ENCODE measurements at places on chromosomes 7 and 10. TPM values are rescaled to one million over a fixed set of nuclear protein-coding genes. Genes with fewer than 3 reads are reported as not detected.
A peak's percentile ranks its signal among the peaks of the same experiment; 100 is the strongest.

DNA sequence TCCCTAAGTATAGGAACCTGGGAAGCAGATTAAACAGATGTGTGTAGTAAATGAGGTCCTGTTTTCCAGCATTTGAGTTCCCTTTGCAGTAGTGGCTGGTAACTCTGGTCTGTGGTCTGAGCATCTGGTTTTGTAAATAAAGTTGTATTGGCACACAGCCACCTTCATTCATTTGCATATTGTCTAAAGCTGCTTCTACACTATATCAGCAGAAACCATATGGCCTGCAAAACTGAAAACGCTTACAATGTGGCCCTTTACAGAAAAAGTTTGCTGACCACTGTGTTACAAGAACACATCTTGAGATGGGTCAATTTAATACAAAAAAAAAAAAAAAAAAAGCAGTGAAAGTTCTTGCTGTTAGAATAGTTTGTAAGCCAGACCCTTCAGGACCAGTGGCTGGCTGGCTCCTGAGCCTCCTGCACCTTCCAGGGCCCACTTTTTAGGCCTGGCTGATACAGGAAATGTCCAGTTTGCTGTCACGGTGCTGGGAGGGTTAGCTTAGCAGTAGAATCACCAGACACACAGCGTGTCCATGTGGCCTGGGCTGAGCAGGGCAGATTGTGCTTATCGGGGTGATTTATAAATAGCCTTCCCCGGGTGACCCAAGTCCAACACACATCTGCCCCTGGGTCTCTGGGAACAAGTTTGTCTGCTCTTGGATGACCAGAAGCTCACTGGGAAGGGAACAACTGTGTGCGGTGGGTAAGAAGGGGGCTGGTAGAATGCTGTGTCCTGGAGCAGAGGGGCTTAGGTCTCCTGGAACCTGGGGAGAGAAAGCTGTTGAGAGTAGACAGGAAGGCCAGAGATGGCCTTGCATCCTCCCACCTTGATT is 1.4 kb downstream of the C10orf71 start:
- no peak for DNase-seq

- no peak for DNase-seq
Observed at GRCh38 chr7:150964593-150965111, 13.5 kb downstream of the KCNH2 start.

DNA sequence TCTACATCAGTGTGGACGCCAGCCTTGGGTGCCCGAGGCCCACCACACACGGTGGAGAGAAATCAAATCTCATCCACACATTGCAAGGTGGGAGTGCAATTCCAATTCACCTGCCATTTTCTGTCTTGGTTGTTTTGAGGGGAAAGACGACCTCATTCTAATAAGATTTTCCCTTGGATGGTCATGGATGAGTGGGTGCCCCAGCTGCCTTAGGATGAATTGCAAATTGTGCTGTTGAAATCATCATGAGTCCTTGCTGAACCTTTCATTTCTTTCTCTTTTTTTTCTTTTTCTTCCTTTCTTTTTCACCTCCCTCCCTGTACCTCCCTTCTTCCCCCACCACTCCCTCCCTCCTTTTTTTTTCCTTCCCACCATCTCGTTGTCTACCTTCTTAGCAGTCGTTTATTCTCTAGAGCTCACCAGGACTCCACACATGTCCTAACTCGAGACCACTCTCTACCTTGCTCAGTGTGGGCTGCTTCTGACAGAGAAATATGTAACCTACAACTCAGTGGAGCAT is 266.9 kb upstream of the NFE2L3 start:
- no peak for DNase-seq

NSUN6 gene
- 5.3 TPM for total RNA-seq

HGF gene
- total RNA-seq = 75.8 TPM

INMT gene
- 0.66 TPM for total RNA-seq

GRCh38 chr7:112619343-112619742 is 138.6 kb downstream of the LSMEM1 start:
- DNase-seq = no peak

- no peak for DNase-seq
Observed at GRCh38 chr10:78393094-78393493, 359.4 kb downstream of the RPS24 start.

DNA sequence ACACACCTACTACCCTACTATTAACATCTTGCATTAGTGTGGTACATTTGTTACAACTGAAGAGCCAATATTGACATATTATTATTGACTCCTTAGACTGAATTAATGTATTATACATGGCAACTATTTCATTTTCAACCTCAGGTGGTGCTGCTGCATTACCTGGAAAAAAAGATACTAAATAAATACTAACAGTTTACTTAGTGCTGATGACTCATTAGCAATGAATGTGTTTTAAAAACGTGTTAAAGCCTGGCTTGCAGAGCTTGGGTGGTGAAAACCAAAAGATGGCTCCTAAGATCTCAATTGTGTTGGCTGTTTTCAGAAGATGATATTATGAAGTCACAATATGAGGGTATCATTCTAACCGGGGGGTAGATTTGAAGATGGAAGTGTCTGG is 34.8 kb downstream of the CFAP43 start:
- no peak for DNase-seq

GRCh38 chr10:3754727-3755439 is 30.1 kb downstream of the KLF6 start:
- peak; percentile 56 for DNase-seq

DNA sequence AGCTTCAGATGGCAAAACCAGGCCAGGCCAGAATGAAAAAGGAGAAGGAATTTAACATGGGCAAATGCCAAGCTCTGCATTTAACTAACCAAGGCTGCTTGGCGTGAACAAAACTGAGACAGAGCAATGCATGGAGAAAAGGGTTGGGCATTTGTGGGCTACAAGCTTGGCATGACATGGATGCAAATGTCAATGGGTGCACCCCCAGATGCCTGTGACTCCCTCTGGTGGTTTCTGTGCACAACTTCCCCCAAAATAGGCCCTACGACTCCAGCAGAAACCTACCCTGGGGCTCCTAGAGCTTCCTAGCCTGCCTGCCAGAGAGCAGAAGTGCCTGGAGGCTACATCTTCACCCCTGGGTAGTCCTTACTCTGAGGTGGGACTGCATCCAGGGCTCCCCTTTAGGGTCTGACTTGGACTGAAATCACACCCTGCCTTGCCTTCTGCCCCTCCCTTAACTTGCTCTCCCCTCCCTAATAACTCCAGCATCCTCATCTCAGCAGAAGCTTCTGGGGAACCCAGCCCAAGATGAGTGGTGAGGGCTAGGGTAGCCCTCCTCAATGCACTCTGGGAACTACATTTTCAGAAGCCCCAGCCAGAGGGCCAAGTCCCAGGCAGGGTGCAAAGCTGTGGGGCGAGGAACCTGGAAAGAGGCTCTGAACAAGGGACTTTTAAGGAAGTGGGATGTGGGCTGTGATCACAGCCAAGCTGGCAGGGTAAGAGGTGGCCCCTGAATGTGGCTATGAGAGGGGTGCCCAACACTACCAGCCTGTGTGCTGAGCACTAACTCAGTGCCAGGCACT is 11.3 kb downstream of the GPRIN2 start:
- peak; percentile 54 for DNase-seq

GRCh38 chr7:119392-120163 is 72.8 kb upstream of the FAM20C start:
- no peak for DNase-seq

DNA sequence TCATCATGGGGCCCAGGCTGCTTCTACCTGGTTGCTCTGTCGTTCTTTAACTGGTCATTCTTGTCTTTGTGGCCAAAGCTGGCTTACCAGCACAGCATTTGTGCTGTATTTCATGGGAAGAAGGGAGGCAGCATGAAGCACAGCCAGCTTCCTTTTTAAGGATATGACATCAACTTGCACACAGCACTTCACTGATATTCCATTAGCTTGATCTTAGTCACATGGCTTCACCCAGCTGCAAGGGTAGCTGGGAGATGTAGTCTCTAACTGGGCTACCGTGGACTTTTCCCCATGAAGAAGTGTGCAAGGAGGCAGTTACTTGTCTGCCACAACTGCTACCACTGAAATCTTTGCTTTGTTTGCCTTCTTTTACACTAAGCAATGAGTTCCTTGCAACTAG is 525.2 kb downstream of the LRMDA start:
- DNase-seq = peak; percentile 46

GRCh38 chr10:86506062-86506461 is 15.5 kb downstream of the WAPL start:
- DNase-seq = no peak

DNA sequence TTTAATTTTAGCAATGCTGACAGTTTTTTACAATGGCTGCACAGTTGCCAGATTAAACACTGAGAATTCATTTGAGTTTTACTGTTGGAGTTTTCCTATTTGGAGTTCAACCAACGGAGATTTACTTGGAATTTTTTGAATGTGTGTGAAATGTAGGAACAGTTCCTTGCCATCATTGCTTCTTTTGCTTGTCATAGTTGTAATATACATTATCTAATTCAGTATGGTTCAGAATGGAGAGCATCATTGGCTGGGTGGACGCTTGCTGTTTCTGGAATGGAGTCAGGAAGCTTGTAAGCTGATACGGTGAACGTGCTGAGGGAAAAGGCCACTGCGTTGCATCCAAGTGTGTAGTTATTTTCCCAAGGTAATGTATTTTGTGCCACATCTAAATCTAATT is 404.3 kb upstream of the KLF6 start:
- no peak for DNase-seq

DNA sequence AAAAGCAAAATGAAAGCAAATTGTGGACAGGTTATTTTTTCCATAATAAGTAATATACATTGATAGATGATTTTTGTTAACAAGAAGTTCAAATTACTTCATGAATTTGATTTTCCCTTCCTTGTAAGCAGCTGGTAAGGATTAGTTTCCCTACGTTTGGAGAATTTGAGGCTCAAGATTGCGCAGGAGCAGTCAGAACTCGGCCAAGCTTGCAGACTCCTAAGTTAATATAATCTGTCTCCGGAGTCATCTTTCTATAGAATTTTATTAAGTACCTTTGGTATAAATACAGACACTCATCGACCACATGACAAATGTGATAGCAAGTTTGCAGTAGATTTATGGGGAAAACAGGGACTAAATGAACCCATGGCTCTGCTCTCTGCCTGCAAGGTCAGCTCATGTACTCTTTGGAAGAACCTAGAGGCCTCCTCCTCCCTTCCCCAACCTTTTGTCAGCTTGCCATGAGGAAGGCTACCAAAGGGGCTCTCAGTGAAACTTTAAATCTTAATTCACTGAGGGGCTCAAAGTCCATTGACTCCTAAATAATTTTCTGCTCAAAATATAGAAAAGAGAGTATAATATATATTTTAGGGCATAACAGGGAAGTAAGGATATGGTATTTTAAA is 89.2 kb upstream of the CTTNBP2 start:
- no peak for DNase-seq

- no peak for DNase-seq
Observed at GRCh38 chr7:127666602-127667001, 14.6 kb downstream of the SND1 start.

- DNase-seq = no peak
Observed at GRCh38 chr10:85967594-85967993, 399.0 kb downstream of the GRID1 start.

- no peak for DNase-seq
Observed at GRCh38 chr10:77422491-77423338, 214.9 kb downstream of the KCNMA1 start.

DNA sequence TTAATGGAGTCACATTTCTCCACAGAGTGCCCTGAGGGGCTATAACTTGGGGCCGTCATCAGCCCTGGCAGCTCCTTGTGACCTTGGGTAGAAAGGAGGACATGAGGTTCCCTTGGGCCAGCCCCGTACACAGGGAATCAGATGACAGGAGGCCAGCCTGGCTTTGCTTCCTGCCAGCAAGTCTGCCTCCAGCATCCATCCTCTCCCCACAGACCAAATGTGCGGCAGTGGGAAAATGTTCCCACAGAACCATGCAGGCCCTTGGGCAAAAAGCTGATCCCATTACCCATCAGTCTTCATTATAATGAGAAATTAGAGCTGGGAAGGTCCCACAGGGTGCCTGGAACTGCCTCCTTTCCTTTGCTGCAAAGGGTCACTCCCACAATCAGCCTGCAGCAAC is 908.3 kb downstream of the GRID1 start:
- DNase-seq = no peak

C10orf105 gene
- not detected for total RNA-seq

TDRD1 gene
- not detected for total RNA-seq

SKIDA1 gene
- total RNA-seq = 0.33 TPM

- no peak for DNase-seq
Observed at GRCh38 chr7:147412109-147412508, 1178.5 kb upstream of the C7orf33 start.

TSPAN33 gene
- 11.2 TPM for total RNA-seq

KLHDC10 gene
- total RNA-seq = 15.5 TPM

FLNC gene
- 0.14 TPM for total RNA-seq

- DNase-seq = no peak
Observed at GRCh38 chr7:106220307-106220706, 64.5 kb downstream of the NAMPT start.

METTL27 gene
- 0.48 TPM for total RNA-seq

WAPL gene
- total RNA-seq = 23.8 TPM

GJC3 gene
- 0.10 TPM for total RNA-seq

GRCh38 chr7:146366938-146367337 is 250.3 kb downstream of the CNTNAP2 start:
- peak; percentile 60 for DNase-seq

DNA sequence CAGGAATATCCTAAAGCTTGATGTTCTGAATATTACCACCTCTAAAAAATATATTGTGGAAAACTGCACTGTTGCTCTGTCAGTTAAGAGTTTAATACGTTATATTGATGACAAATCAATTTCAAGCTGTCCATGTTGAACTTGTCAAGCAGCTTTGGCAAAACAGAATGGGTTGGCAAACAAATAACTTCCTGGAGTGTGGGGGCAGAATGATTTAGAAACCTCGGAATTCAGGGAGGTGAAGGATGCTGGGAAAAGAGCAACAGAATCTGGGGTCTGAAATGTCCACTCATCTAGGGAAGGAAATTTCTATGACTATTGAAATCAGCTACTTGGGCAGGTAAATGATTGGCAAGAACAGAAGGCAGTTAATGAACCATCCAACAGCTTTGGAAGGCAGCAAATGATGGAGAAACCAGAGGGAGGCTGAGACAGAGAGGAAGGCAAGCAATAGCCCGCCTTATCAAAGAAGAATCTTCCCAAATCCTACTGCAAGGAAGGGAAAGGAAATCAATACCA is 95.1 kb upstream of the PALS2 start:
- no peak for DNase-seq

RSPH10B gene
- total RNA-seq = not detected

- no peak for DNase-seq
Observed at GRCh38 chr10:100377830-100378229, 30.8 kb downstream of the SCD start.

GRCh38 chr7:136247211-136247610 is 270.1 kb upstream of the MTPN start:
- no peak for DNase-seq

- DNase-seq = no peak
Observed at GRCh38 chr7:102988631-102989560, 76.1 kb downstream of the LRRC17 start.

- DNase-seq = no peak
Observed at GRCh38 chr10:79089632-79090031, 20.9 kb downstream of the ZMIZ1 start.

C7orf57 gene
- 0.06 TPM for total RNA-seq

AVPI1 gene
- 26.8 TPM for total RNA-seq
